ENCODE measurements at places on chromosomes 3 and 15.

GRCh38 chr3:195005251-195005620 is 265.7 kb downstream of the XXYLT1 start:
- no peak for DNase-seq

DNA sequence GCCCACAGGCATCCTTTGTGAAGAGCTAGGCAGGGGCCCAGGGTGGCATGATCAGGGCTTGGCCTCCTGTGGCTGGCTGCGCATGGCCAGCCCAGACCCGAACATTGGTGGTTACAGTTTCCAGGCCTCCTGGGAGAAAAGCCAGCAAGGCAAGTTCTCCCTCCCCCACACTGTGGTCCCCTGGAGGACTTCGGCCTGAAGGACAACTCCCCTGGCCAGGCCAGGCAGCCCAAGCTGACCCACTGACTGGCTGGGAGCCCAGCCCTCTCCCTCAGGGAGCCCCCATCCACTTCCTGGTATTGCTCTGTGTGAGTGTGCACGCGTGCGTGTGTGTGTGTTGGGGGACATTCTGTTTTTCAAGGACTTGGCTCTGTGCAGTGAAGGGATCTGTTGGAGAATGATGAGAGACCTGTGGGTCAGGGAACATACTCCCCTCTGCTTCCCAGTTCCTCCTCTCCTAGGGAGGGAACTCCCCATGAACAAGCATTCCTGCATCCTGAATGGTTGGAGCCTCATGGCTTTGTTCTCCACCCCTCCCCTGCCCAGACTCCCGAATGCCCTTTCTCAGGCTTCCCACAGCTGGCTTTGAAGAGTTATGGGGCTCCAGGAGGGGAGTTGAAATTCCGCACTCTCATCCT is 29.5 kb downstream of the CORO2B start:
- no peak for DNase-seq

DNA sequence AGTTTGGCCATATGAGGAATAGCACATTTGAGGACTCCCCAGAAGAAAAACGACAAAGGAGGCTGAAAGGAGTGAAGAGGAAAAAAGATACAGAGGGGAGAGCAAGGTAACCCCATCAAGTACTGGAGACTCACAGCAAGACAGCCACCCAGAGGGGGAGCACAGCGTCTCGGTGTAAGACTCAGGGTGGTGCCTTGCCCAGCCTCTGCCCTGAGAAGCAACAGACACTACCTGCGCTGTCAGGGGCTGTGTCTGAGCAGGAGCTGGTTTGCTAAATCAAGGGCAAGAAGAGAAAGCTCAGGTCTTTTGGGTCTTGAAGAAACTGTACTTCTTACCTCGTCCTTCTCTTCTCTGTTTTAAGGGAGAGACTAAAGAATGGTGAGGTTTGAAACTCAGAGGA is 27.9 kb downstream of the FBXO45 start:
- DNase-seq, result no peak

- DNase-seq, result no peak
Observed at GRCh38 chr15:89333959-89334509, 590 bp downstream of the POLG start.

- DNase-seq, result no peak
Observed at GRCh38 chr3:43162230-43163084, 56.6 kb upstream of the POMGNT2 start.

DNA sequence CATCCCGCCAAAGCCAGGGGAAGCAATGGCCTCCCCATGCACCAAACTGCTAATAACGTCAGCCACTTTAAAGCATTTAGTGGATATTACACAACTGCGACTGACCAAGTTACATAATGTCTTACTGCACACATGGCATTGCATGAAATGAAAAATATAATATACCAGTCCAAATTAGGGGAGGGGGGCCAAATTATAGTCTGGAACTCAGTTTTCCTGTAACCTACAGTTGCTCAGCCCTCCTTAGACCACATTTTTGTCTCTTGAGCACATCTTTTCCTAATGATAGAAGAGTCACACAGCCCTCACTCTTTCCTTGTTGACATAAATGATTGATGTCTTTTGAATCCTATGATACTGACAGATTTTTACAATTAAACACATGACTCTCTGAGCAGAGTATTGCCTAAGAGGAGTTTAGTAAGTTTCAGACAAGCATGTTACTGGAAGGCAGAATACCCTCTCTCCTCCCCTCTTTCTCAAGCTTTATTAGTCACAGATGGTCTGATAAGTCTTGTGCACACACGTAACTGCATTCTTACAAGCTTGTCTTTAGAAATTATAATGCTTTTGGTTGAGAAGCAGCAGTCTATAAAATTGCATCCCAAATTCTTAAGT is 1.1 kb upstream of the PLD1 start:
- no peak for DNase-seq

DNA sequence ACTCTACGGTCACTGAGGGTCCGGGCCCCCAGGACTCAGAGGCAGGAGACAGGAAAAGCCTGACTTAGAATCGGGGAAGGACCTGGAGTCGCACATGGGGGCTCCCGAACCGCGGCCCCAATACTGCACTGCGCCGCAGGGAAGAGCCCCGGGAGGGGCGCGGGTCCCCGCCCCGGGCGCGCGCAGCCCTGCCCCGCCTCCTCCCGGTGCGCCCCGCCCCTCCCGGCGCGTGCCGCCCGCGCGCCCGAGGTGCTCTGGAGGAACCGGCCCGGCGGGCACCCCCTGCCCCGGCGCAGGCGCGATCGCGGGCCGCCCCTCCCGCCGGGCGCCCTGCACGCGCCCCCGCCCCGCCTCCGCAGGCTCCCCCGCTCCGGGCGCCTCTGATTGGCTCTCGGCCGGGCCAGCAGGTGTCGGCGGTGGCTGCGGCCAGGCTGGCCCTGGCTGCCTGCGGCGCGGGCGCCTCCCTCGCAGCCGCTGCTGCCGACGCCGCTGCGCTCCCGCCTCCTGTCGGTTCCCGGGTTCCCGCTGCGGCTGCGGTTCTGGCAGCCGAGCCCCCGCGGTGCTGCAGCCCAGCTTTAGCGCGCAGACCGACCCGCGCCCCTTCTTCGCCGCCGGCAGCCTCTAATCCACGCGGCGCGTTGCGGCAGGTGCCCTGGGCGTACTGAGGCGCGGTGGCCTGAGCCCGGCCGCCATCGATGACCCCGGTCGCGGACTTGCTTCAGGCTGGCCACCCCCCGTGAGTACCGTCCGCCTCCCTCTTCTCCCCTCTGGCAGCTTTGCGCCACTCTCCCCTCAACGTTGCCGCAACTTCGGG is at the start of gene MYRIP:
Gene MYRIP (plus strand): TSS at position 429 of the 814 bp plus-strand sequence. CDS start 91,208 bp downstream, outside the sequence.
- DNase-seq, result no peak

DNA sequence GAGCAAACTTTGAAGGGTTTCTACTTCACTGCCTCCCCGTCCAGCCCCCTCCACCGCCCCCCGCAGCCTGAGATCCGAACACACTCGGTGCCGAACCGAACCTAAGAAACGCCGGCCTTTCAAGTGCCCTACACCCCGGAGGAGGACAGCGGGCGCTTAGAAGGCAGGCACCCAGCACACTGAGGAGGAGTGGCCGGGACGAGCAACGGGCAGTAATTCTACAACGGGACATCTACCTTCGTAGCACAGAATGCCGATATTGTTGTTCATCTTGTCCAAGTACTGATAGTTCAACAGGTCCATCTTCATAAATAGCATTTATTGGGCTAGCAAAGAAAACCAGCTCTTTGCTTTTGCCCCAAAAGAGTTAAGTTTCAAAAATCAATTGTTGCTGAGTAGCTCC is 513 bp downstream of the VGLL4 start:
- DNase-seq, result peak; percentile 39

DNA sequence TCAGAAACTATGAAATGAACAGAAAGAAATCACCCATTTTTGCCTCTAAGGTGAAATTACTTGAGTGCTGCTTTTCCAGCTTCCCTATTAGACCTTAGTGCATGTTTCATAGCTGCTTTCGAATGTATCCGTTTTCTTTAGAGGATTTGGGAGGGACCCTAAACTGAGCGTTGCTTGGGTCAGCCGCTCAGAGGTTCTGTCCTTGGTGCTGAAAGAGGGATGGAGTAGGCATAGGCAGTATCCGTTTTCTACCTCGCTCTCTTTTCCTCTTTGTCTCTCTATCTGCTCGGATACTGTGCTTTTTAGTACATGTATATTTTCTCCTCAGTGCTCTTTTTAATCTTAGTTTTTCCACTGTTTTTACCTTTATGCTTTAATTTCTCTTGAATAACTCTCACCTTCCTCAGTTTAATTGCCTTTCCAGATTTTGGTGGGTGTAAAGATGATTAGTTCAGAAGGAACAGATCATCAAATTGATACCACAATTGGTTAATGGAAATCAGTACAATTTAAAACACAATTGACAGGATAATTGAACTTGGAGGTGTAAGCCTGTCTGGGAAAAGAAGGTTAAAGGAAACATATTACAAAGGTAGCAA is at the start of gene DRD3:
Gene DRD3 (minus strand): TSS at position 283 of the 599 bp plus-strand sequence. CDS start 7,060 bp downstream, outside the sequence.
- no peak for DNase-seq

DNA sequence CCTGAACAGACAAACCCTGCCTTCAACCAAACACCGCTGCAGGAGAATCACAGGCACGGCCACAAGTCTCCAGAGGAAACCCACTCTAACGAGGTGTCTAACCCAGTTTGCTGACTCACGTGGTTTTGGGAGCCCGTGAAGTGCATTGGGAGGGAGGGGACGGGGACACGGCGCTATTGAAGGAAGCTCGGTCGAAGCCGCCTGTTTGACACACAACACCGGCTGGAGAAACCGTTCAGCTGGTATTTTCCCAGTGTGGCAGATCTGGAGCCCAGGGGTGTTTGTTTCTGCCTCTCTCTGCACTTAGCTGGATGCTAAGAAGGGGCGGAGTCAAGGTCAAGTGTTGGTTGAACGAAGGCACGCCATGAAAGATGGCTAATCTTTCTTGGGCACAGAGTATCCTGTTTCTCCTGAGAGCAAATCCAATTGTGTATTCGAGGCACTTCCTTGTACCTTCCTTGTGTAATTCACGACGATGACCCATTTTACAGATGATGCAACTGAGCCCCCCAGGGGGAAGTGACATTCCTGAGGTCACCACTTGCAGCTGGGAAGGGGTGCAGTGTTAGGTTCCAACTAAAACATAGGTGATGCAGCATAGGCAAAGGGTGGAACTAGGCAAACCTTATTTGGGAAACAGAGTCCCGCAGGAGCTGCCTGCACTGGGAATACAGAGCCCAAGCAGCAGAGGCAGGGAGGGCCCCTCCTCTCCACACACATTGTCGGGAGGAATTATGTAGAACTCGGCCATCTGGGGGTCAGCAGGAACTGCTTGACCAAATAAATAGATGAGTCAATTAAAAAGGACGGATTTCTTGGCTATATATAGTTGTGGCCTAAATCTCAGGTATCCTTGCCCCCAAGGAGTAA is 22.5 kb downstream of the SLC6A6 start:
- no peak for DNase-seq

DNA sequence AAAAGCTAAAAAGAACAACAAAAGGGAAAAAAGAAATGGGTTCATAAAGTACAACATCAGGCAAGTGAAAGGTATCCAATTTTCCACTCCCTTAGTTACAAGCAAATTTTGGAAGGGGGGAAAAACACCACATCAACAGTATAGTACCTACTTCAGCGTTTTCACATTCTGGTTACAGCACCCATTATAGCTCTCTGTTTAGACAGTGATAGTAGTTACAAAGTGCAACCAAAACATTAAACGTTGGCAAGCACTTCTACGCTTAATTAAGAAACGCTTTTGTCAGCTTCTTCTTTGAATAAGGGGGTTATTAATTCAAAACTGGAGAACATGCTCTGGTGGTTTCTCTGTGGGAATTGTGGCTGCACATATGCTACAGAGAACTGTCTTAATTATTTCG is 180.2 kb downstream of the VPS13C start:
- DNase-seq, result no peak

- no peak for DNase-seq
Observed at GRCh38 chr15:52186651-52187486, 4.3 kb downstream of the GNB5 start.

DNA sequence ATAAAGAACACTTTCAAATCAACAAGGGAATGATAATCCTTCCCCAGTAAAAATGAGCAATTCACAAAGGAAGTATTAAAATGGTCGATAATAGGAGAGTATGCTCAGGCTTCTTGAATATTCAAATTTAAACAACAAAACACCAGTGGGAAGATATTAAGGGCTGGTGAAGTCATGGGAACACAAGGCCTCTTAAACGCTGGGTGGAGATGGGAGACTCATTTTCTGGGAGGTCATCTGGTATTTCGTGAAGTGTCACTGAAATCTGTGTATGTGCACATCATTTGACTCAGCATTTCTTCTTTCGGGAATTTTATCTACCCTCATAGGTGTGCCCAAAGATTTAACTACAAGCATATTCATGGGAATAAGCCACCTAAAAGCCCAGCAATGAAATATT is 40.1 kb upstream of the CTXND1 start:
- no peak for DNase-seq

DNA sequence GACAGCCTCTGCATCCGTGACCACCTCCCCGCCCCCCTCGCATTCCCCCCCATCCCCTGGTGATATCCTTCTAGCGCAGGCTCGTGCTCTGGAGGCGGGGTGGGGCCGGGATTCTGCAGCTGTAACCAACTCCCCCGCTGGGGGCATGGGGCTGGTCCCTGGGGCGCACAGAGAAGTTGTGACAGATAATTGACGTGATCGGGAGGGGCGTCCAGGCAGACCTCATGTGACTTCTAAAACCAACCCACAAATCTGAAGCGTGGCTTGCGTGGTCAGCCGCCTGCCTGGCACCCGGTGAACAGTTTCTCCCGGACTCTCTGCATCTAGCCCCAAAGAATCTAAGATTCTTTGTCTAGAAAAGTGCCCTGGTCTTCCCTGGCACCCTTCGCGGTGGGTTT is 100.6 kb upstream of the IGF1R start:
- no peak for DNase-seq

DNA sequence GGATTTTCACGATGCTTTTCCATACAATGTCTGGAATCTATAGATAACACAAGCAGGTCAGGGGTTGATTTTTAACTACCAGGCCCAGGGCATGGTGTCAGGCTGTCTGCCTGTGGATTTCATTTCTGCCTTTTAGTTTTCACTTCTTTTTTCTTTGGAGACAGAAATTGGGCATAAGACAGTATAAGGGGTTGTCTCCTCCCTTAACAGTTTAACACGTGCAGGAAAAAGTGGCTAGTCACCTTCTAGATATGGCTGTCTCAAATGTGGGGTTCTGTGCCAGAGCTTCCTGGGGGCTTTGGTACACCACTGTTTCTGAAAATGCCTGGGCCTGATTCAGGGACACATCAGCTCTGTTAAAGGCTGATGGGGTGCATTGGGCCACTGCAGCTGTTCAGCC is 7.4 kb upstream of the ZNF589 start:
- DNase-seq, result no peak
